Skin of body (tissue), 3 donors: ENCODE measurements at places on chromosomes 5 and 9. TPM values are rescaled to one million over a fixed set of nuclear protein-coding genes. Genes with fewer than 3 reads are reported as not detected.

- DNase-seq, result no peak
Measured at GRCh38 chr5:115355767-115356381, 59.4 kb upstream of the CCDC112 start.

DNA sequence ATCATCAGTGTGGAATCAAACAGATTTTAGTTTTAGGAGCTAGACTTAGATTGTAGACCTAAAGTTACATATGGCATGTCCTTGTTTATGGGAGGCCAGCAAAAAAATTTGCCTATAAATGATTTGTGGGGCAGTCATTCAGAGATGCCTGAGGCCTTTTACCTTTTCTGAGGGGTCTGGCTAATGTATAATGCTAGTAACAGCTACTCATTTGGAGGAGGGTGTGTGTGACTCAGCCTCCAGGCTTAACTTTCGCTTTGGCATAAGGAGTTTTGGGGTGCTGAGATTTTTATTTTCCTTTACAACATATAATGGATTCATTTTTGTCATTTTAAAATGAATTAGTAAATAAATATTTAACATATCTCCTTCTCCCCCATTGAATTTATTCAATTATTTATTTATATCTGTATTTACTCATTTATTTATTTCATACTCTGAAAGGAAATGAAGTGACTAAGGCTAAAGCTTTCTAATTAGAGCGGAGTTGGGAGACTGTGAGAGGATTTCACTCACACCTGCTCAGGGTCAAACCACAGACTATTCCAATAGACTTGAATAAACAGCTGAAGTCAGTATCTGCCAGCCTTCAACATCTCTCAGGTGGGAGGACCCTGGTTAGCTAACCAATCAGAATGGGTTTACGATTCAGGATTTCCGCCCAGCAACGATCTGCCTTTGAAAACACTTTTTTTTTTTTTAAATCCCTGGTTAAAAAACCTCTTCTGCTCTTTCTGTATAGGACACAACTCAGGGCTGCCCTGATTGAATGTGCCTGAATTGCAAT is 487.5 kb upstream of the SGCD start:
- no peak for DNase-seq

- no peak for DNase-seq
Measured at GRCh38 chr9:109286981-109287380, 33.9 kb downstream of the EPB41L4B start.

GRCh38 chr5:149413477-149414210 is 34.6 kb upstream of the IL17B start:
- no peak for DNase-seq

DNA sequence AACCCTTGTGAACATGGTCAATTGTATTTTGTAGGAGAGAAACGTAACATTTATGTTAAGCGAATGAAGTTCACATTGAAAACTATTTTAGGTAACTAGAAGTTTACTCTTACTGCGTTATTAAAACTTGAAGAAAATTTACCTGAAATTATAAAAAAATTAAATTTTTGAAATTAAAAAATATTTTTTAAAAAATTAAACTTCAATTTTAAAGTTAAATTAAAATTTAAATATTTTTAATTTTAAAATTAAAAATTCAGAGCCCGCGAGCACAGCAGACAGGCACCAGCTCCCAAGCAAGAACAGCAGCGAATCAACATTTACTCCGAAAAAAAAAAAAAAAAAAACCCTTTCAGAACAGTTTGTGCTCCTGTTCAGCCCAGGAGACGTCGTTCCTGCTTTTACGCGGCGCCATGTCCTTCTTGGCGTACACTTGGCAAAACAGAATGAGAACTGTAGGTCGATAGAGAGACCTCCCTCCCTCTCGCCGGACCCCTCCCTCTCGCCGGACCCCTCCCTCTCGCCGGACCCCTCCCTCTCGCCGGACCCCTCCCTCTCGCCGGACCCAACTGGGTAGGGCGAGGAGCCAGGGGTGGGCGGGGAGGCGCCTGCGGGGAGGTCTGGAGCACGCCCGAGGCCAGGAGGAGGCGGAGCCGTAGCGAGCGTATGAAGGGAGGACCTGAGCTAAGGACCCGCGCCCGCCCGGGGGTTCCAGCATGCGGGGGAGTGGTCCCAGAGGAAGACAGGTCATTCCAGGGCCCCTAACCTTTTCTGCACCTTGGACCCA is 235.8 kb downstream of the ROR2 start:
- DNase-seq, result no peak

DNA sequence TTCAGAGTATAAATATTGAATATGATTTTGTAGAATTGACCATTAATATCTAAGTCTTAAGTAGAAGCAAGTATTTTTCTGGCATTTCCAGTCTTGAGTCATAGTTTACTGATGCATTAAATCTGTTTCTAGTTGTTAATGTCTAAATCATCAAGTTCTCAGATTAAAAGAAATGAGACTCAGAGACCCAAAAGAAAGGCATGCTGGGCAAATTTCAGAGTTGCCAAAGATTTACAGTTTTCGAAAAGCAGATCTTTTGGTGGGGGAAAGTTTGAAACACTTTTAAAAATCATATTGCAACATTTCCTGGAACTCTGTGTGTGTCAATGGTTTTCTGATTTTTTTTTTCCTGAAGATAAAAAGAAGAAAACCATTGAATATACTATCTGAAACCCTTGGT is 60.9 kb downstream of the ANKRD55 start:
- DNase-seq, result peak; percentile 72

- no peak for DNase-seq
Measured at GRCh38 chr5:102782217-102782872, 27.2 kb downstream of the PAM start.

GRCh38 chr9:36928670-36929349 is 105.3 kb downstream of the PAX5 start:
- no peak for DNase-seq

- DNase-seq, result no peak
Measured at GRCh38 chr9:35749515-35750255, 598 bp downstream of the RGP1 start.

- no peak for DNase-seq
Measured at GRCh38 chr5:76556511-76557221, 66.5 kb downstream of the F2RL2 start.

- DNase-seq, result no peak
Measured at GRCh38 chr5:145495741-145496140, 339.4 kb downstream of the PRELID2 start.

GRCh38 chr5:134551901-134552300 is 26.4 kb downstream of the JADE2 start:
- DNase-seq, result no peak

DNA sequence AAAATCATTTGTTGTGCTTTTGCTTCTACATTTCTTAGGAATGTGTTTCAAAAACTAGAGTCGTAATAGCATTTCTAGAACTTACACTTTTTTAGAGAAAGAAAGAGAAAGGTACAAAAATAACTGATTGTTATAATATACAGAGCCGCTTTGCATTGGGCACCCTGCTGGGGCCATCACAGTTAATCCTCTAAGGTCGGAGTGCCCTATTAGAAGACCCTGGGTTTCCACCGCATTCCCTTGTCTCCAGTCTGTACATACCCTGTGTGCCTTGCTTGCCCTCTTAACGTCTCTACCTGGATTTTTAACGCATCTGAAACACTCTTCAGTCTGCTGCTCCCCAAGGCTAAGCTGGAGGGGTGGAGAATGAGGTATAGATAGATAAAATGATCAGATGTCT is 1.3 kb downstream of the MARVELD2 start:
- no peak for DNase-seq

DNA sequence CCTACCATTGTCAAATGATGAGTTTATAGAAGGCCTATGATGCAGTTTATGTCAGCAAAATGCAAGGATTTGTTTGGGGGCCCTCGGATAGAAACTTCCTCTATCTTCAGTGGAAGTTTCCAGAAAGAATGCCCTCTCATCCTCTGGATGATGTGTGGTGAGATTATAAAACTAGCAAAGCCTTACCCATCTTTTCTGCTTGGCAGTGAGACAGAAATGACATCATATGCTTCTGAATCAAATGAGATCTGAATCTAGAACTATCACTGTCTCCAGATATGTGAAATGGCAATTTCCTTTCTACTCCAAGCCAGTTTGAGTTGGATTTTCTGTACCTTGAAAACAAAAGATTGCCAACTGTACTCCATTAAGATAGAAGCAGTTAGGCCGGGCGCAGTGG is 60.4 kb upstream of the CKMT2 start:
- DNase-seq, result no peak

DNA sequence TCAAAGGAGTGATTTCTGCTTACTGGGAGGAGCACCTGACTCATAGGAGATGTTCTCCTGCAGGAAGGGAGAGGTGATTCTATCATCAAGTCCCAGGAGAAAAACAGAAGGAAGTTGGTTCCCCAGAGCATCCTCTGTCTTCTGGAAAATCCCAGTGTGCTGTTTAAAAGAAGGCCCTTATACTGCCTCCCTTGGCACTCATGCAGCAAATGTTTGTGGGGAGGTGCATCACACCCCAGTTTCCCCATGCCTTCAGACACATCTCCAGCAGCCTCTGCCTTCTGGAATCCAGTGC is 63.1 kb downstream of the PPARGC1B start:
- no peak for DNase-seq

DNA sequence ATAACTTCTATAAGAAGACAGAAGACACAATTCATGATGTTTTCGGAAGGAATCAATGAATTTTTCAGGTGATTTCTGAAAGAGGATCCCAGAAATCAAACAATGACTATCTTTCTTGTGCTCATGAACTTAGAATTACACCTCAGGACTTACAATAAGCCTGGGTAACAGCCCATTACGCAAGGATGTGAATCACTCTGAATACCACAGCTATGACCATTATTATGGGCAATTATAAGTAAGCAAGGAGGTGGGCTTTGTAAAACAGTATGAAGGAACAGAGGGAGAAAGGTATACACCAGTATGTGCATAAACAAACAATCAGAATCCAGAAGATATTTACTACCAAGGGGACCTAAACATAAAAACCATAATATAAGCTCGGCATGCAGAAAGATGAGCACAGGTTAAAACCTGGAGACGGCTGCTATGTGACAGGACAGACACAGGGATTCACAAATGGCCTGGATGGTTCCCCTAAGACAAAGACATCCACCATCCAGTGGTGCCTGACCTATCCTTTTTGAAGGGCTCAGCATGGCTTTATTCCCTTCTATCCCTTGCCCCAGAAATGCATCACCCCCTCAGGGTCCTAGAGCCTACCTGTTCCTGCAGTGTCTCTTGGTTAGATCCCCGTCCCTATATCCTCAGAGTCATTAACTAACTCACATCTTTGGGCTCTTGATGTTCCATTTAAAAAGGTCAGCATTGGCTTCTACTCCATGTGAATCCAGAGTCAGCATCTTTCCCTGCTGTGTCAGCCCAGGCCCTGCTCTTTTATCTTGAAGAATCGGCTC is 21.8 kb upstream of the PPP2CA start:
- DNase-seq, result no peak

- no peak for DNase-seq
Measured at GRCh38 chr9:35618854-35619799, 914 bp upstream of the CD72 start.

DNA sequence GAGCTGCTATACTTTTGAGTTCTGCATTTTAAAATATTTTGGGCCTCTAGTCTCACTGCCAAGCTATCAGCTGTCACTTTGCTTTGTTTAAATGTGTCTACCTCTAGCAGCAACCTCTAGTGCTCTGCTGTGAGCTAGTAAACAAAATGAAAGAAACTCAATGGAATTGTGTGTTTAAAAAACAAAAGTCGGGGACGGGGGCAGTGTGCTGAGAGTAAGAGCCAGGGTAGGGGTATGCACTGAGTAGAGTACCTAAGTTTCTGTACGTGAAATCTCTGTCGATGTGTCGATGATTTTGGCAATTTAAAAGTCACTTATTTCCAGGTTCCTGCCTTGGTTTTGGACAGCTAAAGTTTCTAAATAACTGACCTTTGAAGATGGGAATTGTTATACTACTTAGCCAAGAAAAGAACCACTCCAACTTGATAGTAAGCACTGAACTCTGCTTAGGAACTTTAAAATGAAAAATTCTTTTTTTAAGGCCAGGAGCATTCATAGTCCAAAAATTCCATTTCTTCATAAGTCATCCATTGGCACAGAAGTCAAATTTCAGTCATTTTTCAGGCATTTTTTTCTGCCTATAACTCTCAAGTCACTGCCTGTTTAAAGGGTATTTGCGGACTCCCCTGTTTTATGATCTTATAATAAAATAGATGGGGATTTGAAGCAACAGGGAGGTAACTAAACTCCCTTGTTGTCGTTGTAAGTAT is 111.5 kb downstream of the SAXO1 start:
- peak; percentile 70 for DNase-seq

- no peak for DNase-seq
Measured at GRCh38 chr9:21778304-21778703, 24.1 kb upstream of the MTAP start.

DNA sequence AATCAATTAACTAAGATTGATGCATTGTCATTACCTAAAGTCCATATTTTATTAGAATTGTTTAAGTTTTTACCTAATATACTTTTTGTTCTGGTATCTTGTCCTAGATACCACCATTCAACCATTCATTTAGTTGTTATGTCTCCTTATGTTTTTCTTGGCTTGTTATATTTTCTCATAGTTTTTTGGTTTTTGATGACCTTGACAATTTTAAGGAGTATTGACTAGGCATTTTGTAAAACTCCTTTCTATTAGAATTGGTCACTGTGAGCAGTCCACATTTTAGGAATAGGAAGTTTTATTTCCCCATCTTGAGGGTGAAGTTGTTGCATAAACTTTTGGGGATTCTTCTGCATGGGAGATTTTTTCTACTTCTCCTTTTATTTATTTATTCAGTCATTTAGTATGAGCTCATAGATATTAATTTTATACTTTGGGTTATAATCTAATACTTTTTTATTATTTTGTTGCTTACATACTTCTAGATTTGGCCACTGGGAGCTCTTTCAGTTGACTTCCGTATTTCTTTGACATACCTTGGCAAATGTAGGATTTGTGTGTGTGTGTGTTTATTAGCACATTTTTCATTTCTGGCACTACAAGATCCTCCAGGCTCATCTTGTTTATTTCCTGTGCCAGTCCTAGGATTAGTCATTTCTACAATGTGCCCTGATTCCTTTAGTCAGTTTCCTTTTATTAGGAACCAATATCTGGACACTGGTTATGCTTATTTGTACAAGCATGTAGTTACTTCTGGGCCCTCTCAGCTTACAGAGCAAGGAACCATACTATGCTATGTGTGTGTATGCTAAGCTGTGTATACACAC is 134.9 kb upstream of the CDKN2B start:
- DNase-seq, result no peak

- DNase-seq, result no peak
Measured at GRCh38 chr9:77961541-77961940, 70.1 kb downstream of the GNAQ start.

Gene LRRC70
- total RNA-seq, result 8.5 TPM

Gene PPP3R2
- not detected for total RNA-seq

Gene SPATA6L
- 2.1 TPM for total RNA-seq

Gene RABGAP1
- 66.8 TPM for total RNA-seq

Gene SEMA4D
- total RNA-seq, result 13.1 TPM

Gene PDLIM4
- 20.6 TPM for total RNA-seq

Gene ROR2
- 12.0 TPM for total RNA-seq

Gene CMBL
- total RNA-seq, result 16.9 TPM

Gene FOXD4L5
- total RNA-seq, result 0.10 TPM

Gene GNPDA1
- 20.6 TPM for total RNA-seq

Gene TMEM215
- 0.39 TPM for total RNA-seq

Gene SARDH
- 2.6 TPM for total RNA-seq

Gene CDH12
- total RNA-seq, result 4.8 TPM

Gene ENTREP1
- total RNA-seq, result 6.7 TPM

Gene FOXD4L4
- 0.20 TPM for total RNA-seq
